ENCODE measurements at places on chromosomes 7 and 10.
A peak's percentile ranks its signal among the peaks of the same experiment; 100 is the strongest.

DNA sequence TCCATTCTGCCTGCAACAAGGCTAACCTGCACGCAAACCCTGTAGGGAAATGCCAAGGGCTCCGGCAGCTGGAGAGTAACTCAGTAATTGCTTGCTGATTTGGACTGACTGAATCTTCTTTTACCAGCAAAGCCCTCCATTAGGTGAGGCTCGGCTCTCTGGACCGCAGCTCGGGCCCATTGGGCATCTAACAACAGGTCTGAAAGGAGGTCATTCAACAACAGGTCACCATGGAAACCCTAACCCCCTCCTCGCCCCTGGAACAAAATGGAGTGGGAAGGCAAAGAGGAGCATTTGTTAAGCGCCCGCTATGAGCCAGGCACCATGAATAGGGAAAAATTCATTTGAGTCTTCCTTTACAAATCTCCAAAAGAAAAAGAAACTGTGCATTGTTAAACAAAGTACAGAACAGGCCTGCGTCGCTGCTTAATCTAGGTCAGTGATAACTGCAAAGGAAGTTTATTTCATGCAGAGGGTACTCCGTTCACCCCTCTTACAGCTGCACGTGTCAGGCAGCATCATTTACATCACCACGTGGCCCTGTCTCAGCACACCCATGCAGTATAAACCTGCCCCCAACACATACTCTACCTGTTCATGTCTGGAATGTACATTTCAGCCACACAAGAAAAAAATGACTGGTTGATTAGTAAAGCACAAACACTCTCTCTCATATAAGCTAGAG, 248.8 kb upstream of the NEBL start:
- no peak for DNase-seq

- no peak for DNase-seq
These were observed 82.4 kb downstream of the APBB1IP start for GRCh38 chr10:26520575-26520974.

DNA sequence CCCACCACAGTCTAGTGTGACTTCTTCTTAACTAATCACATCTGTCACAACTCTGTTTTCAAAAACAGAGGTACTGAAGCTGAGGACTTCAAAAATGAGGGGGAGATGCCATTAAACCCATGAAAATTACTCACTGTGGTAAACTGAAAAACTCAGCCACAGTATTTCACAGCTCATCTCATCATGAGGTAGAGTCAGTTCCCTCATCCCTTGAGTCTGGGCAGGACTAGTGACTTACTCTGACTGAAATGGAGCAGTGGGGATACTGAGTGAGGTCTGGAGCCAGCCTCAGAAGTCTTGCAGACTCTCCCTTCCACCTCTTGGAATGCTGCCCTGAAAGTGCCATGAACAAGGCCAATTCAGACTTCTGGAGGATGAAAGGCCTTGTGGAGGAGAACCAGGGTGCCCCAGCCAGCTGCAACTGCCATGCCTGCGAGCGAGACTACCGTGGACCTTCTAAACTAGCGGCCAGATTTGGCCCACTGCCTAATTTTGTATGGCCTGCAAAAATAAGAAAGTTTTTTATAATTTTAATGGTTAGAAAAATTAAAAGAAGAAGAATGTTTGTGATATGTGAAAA, 24.7 kb upstream of the ANKRD1 start:
- DNase-seq = no peak

DNA sequence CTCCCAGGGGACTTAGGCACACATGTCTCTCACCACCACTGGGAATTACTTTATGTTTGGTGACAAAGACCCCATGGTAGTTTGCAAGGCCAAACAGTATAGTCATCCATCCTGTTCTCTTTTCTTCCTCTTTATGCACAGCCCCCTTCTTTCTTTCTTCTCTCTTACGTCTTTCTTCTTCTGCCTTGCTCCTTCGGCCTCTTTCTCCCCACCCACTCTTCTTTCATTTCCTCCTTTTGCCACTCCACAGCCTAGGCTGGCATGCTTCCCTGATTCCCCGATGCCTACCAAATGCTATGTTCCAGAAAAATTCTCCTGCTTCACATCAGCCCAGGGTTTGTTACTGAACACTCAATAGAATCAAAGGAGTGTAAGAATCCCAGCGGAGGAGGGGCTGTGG, 62.4 kb upstream of the MKLN1 start:
- no peak for DNase-seq

DNA sequence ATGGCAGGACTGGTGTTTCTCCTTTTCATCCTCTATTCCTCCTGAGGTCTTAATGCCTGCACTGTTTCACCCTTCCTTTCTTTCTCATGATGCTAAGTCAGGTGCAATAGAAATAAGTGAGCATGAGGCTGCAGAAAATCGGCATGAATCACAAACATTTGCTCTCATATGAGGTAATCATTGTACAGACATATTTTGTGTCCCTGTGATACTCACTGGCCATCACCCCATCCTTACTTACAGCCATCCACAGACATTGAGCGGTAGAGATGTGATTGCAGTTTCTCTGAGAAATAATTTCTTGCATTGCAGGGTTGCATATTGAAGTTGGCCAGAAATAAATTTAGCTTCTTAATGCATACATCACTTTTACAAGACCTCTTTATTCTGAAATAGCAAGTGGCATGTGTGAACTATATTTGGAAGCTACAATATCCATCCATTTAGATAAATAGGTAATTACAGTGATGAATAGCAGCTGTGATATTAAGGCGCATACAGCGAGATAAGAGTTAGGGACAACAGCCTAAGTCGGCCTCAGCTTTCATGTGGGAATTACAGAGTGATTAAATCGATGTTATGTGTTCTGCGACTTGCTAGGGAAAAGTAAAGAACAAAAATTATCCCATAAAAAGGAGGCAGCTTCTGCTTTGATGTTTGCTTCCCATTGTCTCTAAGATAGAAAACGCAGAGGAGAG, 612.6 kb downstream of the SORCS3 start:
- DNase-seq = no peak

GRCh38 chr7:80386686-80387085, 125.2 kb downstream of the GNAT3 start:
- no peak for DNase-seq

GRCh38 chr7:36343548-36343947, 46.1 kb upstream of the ANLN start:
- no peak for DNase-seq

- DNase-seq = no peak
These were observed 129.2 kb downstream of the BAMBI start for GRCh38 chr10:28806488-28806941.

DNA sequence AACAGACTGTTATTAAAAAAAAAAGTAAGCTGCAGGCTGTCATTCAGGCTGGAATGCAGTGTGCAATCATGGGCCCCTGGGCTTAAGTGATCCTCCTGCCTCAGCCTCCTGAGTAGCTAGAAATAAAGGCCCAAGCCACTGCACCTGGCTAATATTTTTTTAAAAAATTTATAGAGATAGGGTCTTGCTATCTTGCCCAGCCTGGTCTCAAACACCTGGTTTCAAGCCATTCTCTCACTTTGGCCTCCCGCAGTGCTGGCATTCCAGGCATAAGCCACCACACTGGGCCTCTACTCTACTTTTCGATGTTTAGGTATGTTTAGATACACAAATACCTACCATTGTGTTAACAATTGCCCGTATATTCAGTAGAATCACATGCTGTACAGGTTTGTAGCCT, 270.4 kb upstream of the PRKCQ start:
- no peak for DNase-seq

DNA sequence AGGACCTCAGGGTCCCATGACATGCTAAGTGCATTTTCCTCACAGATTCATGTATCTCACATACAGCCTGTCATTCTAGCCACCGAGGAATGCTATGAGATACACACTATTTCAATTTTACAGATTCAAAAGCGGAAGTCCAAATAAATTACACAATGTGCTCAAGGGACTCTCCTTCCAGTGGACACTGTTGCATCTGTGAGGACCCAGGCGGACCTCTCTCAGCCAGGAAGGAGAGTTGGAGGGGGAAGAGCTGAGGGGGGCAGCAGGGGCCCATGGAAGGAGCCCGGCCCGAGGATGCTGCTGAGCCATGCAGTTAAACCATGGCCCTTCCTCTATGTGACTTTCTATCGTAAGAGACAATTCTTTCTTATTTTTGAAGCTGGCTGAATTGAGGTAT, 93.6 kb downstream of the VOPP1 start:
- no peak for DNase-seq

- DNase-seq = no peak
These were observed 56.8 kb downstream of the HK1 start for GRCh38 chr10:69335063-69335587.

GRCh38 chr10:42969147-42969546, 107.7 kb upstream of the RET start:
- no peak for DNase-seq

DNA sequence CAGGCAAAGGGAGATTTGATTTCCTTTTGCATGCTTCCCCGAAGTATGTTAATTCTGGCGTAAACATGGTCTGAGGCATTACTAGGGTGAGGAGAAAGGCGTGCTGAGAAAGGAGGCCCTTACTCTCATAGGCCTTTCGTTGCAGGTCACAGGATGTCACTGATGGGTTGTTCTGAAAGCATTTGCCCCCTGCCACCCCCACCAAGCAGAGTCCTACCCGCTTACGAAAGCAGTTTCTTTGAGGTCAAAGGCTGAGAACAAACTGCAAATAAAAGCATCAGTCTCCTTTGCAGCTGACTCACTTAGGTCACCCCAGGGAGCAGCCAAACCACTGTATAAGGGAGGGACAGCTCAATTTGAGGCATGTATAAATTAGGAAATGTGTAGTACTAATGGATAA, 57.1 kb downstream of the BPGM start:
- no peak for DNase-seq

DNA sequence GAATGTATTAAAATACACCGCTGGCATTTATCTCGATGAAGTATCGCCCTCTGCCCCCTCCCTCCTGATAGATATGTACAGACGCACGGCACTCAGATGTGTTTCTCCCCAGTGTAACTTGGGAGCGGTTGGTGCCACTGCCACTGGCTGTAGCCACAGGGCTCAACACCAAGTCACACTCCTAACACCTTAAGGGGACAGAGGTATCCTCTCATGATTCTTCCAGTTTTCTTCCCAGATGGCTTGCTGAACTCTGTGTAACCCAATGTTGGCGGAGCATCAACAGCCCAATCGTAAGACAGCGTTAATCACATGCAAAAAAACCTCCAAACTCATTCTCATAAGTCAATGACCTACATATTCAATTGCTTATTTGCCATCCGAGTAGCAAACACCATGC, 35.5 kb downstream of the CTBP2 start:
- DNase-seq = no peak

- DNase-seq = no peak
These were observed 1284.5 kb upstream of the AUTS2 start for GRCh38 chr7:68313806-68314205.

GRCh38 chr10:84026821-84027257, 112.5 kb upstream of the GHITM start:
- DNase-seq = no peak

DNA sequence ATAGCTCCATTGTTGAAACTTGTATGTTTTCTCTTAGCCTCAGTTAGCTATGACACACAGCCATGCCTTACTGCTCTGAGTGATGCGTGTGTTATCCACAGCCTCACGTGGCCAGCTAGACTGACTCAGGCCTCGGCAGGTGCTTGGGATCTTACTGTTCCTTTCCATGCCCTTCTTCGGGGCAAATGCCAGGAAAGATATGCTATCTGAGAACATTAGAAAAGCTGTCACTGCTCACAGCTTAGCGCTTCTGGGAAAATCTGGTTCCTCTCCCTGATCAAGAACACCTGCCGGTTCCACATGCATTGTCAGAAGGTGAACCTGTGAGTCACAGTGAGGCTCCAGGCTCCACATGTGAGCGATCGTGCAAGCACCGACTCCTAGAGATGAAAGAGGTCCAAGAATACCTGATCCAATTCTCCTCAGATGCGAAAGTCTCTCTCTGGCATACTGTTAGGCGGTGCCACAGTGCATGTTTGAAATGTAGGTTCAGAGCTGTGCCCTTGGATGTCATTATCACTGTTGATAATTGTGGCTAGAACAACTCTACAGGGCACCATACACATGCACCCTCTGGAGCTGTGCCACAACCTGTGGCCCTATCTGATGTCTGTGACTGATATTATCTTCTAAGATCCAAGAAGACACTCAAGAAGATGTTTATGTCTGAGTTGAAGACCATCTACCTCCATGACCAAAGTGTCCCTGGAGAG, 247.8 kb upstream of the IGFBP3 start:
- no peak for DNase-seq

DNA sequence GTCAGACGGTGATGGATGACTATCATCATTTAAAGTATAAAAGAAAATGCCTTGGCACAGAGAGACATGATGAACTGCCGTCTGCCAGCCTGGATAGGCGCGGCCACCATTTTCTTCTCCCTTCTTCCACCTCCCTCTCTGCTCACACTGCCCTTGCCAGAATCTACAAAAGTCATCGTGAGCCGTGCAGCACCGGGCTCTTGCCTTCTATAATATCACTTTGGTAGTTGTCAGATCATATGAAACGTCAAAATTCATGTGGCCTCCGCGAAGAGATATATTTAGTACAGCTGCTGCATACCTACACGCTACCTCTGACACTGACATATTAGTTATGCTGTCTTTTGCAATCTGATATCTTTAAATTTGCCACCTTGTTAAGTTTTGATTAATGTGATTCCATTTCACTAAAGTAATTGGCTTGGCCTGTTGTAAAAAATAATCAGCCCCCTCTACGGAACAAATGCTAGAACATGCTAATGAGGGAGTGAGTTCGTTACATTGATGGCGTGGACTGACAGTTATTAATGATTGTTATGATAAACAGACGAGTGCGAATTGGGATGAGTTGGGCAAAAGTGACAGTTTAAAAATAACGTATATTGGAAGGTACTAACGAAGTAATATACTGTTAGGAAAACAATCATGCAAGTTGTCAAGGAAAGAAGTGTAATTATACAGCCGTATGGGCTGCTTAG, 214.9 kb downstream of the LRMDA start:
- no peak for DNase-seq

DNA sequence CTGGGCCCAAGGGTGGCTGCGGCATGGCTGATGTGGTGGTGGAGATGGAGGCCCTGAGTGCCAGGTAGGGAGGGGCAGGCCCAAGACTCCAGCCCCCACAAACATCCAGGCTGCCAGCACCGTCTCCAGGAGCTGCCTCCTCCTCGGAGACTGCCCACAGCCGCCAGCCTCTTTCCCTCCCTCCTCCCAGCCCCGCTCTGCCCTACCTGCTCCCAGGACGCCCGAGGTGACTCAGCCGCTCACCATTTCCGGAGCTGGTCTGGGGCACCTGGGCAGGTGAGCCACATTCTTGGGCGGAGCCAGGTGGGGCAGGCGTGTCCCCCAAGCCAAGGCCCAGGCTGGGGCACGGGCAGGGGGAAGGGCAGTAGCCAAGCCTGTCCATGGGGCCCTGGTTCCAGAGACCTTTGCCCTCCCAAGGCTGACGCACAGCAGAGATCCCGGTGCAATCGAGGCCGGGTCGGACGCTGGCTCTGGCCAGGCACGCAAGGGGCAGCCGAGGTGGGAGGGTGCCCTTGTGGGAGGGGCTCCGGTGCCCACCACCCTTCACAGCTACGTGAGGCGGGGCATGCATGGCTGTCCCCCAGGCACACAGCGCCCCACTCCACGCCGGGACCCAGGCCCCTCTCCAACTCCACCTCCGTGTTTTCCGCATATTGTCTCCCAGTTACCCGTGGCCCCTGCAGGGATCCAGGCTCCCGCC, 8.8 kb downstream of the ADAP1 start:
- DNase-seq = peak; percentile 51

GRCh38 chr10:129953119-129954051, 10.7 kb downstream of the EBF3 start:
- no peak for DNase-seq

- no peak for DNase-seq
These were observed 2.1 kb downstream of the PAXIP1 start for GRCh38 chr7:155000795-155001194.
